ENCODE measurements at places on chromosomes 13 and 19.

DNA sequence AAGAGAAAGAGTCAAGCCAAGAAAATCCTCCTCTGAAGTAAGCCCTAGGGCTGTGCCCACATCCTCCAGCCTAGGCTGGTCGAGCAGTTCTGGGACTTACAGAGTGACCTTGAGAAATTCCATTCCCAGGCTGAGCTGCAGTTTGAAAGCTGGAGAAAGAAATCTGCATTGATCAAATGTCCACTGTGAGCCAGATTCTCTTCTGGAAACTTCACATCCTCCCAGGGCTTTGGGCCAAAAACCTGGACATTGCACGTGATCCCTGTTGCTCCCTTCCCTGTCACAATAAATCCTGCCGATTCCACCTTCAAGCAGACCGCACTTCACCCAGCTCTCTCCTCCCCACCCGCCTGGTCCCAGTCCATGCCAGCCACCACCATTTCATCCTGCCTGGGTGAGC lies 15.7 kb downstream of the TMEM143 start:
- DNase-seq: no peak

DNA sequence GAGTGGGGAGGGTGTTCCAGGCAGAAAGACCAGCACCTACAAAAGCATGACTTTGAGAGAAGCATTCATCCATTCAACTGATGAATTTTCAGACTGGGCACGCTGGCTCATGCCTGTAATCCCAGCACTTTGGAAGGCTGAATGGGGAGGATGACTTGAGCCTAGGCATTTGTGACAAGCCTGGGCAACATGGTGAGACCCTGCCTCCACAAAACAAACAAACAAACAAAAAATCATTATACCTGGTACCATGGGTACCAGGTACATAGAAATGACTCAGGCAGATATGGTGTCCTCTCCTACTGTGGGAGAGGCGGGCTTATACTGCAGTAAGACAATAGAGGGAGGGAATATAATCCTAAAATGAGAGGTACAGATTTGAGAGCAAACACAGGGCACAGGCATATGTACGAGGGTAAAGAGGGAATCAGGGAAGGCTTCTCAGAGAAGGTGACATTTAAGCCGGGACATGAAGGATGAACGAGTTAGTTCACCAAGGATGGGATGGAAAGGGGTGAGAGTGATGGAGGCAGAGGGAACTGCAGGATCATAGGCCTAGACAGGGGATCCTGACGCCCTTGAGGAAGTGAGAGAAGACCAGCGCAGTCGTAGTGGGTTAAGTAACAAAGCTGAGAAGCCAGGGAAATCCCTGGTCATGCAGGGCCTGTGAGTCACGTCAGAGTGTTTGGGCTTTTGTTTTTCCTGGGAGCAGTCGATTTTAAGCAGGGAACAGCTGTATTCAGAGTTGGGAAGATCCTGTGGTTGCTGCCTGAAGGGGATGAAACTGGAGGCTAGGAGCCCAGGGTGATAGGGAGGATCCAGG lies 2.9 kb downstream of the CYP2S1 start:
- DNase-seq: peak; percentile 57

DNA sequence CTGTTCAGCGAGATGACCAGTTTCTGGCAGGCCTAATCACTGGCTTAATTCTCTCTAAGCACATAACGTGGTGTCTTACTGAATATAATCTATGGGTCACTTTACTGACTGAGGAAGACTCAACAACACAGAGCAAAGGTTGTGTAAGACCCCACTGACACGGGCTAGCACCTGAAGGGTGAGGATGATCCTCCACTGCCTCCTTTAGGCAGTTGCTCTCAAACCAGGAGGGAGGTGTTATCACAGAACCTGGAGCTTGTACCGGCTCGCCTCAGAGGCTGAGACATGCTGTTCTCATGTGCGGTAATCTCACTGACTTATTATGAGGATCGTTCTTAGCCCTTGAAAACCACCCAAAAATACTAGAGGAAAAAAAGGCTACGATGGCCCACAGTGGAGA lies 28.3 kb downstream of the RCBTB2 start:
- DNase-seq: no peak

GRCh38 chr13:62357887-62358645 lies 942.4 kb upstream of the PCDH20 start:
- DNase-seq: no peak

DNA sequence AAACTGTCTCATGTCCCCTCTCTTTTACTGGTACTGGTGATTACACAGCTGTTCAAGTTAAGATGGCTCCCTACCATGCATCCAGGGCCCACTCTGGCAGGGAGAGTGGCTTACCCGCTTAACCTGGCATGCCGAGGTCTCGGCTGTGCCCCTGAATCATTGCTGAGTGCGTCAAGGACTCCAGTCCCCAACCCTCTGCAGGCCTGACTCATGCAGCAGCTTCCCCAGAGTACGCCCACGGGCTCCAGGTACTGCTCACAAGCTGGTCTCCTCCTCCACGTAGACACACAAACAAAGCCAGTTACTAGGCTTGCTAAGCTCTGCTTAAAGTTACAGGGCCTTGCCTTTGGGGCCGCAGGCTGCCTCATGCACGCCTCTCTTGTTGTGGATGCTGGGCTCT lies 447.4 kb downstream of the COG6 start:
- peak; percentile 43 for DNase-seq

- DNase-seq: no peak
Measured at GRCh38 chr13:112034231-112034630, 32.7 kb upstream of the SOX1 start.

Measured in AG20443 (cell line).